ENCODE measurements at places on chromosomes 2 and 18. TPM values are rescaled to one million over a fixed set of nuclear protein-coding genes. Genes with fewer than 3 reads are reported as not detected.

DNA sequence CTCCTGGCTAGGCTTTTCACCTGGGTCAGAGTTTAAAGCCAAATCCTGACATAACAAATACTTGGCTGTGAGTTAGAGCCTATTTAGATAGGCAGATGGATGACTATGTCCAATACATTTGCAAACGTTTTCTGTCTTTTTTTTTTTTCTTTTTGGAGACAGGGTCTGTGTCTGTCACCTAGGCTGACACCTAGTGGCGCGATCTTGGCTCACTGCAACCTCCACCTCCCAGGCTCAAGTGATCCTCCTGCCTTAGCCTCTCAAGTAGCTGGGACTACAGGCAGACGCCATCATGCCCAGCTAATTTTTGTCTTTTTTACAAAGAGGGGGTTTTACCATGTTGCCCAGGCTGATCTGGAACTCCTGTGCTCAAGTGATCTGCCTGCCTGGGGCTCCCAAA, 124.8 kb downstream of the DYM start:
- no peaks in the 10 kb centered on the region for H3K4me1 ChIP-seq
- H3K4me3 ChIP-seq = no peak overlapping the region
- H3K27ac ChIP-seq = no peak overlapping the region
- no peaks in the 10 kb centered on the region for H3K27me3 ChIP-seq
- peaks cover 18% of the 10 kb centered on the region for H3K36me3 ChIP-seq

- H3K27me3 ChIP-seq = no peaks in the 10 kb centered on the region
- peaks cover 15% of the 10 kb centered on the region for H3K4me1 ChIP-seq
- no peak overlapping the region for H3K27ac ChIP-seq
- no peak overlapping the region for H3K4me3 ChIP-seq
- DNase-seq = no peak
Measured at GRCh38 chr2:158493458-158493857, 36.7 kb downstream of the PKP4 start.

AOX1 gene
- total RNA-seq = 0.65 TPM

CCDC74B gene
- 2.5 TPM for total RNA-seq

TBR1 gene
- total RNA-seq = not detected

GRCh38 chr2:196558497-196558896, 81.0 kb upstream of the CCDC150 start:
- no peak for DNase-seq
- no peaks in the 10 kb centered on the region for H3K4me1 ChIP-seq
- no peaks in the 10 kb centered on the region for H3K36me3 ChIP-seq
- no peak overlapping the region for H3K4me3 ChIP-seq
- no peak overlapping the region for H3K27ac ChIP-seq
- peaks cover 15% of the 10 kb centered on the region for H3K27me3 ChIP-seq

GRCh38 chr2:127627740-127628571, 18.0 kb upstream of the GPR17 start:
- H3K27ac ChIP-seq = no peak overlapping the region
- H3K4me1 ChIP-seq = peaks cover 5% of the 10 kb centered on the region
- no peaks in the 10 kb centered on the region for H3K27me3 ChIP-seq
- H3K36me3 ChIP-seq = no peaks in the 10 kb centered on the region
- no peak for DNase-seq

ZSWIM2 gene
- not detected for total RNA-seq

DNA sequence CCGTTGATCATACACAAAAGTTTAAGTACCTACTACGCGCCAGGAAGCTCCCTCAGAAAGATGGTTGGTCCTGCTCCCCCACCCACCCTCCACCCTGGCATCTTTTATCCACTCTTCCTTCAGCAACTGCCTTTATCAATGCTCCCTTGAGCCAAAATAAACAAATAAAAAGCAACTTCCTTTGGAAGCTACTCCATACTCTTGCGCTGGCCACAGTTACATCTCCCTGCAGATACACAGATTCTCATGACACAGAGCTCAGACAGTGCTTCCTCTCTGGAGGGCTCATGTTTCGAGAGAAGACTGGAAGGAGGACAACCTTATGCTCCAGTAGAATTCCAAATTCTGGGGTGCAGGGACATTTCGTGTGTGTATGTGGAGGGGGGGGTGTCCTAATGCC, 3.8 kb upstream of the STEAP3 start:
- no peak for DNase-seq
- H3K27ac ChIP-seq = no peak overlapping the region
- H3K4me3 ChIP-seq = no peak overlapping the region

DNA sequence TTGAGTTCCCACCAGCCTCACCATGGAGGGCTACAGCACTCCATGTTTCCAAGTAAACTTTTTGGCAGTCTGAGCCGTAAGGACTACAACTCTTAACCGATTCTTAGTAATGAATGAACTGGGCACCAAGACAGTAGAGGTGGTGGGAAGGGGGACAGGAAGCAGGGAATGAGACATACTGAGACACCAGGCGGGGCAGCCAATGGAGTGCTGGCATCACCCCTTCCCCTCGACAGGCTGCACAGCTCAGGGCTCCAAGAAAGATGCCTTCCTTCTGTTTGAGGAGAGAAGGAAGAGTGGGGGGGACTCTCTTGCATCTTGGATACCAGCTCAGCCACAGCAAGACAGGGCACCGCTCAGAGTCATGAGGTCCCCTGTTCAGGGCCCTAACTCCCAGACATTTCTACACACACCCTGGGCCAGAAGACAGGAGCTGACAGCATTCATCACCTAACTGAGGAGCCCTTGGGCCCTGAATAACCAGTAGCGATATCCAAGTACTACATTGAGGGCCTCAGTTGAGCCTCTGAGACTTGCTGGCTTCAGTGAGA, 45.2 kb downstream of the USP34 start:
- DNase-seq = peak; percentile 33
- peaks cover 67% of the 10 kb centered on the region for H3K4me1 ChIP-seq
- H3K27ac ChIP-seq = peak overlapping the region; percentile 87
- no peaks in the 10 kb centered on the region for H3K36me3 ChIP-seq
- H3K4me3 ChIP-seq = peak overlapping the region; percentile 15

RUFY4 gene
- total RNA-seq = 1.6 TPM

NOL4 gene
- not detected for total RNA-seq

GRCh38 chr2:151716721-151717120, 17.6 kb downstream of the NEB start:
- H3K4me1 ChIP-seq = no peaks in the 10 kb centered on the region
- no peaks in the 10 kb centered on the region for H3K36me3 ChIP-seq
- no peak for DNase-seq
- H3K4me3 ChIP-seq = no peak overlapping the region

AP1S3 gene
- 8.8 TPM for total RNA-seq

DNA sequence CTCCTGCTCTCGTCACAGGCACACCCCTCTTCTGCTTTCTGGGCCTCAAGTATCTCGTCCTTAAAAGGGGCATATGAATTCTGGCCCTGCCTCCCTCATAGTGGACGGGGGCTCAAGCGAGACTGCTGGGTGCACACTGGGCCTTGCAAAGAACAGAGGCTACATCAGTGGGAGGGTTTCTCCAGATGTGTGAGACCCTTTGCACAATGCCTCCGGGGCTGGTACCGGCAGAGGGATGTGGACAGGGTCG, 25.0 kb downstream of the CRACDL start:
- no peak overlapping the region for H3K4me3 ChIP-seq
- H3K36me3 ChIP-seq = no peaks in the 10 kb centered on the region
- no peak overlapping the region for H3K27ac ChIP-seq
- H3K27me3 ChIP-seq = peaks cover 11% of the 10 kb centered on the region
- H3K4me1 ChIP-seq = peaks cover 15% of the 10 kb centered on the region
- DNase-seq = no peak

PLCD4 gene
- total RNA-seq = 0.18 TPM

DNA sequence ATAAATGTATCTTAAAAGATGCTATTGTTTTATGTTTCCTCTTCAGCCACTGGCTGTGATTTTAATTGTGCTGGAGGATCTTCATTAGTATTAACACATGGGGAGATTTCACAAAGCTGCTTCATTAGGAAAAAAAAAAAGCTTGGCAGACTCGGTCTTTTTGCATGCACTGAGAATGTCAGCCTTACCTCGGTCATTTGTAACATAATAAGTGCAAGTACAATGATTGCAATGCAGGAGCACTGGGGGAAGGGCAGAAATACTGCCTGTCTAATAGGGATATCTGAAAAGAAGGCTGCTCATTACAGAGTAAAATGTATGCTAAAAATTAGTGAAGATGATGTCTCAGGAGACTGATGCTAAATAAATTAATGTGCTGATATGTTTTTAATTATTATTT, 1.3 kb upstream of the BAZ2B start:
- peaks cover 12% of the 10 kb centered on the region for H3K4me1 ChIP-seq
- H3K36me3 ChIP-seq = no peaks in the 10 kb centered on the region
- peaks cover 19% of the 10 kb centered on the region for H3K27me3 ChIP-seq
- no peak overlapping the region for H3K4me3 ChIP-seq

ZNF2 gene
- total RNA-seq = 4.3 TPM

GRCh38 chr2:239512054-239512453, 111.2 kb upstream of the HDAC4 start:
- H3K36me3 ChIP-seq = no peaks in the 10 kb centered on the region
- no peak overlapping the region for H3K27ac ChIP-seq
- no peaks in the 10 kb centered on the region for H3K27me3 ChIP-seq

GRCh38 chr2:213862407-213863076, 548.3 kb upstream of the VWC2L start:
- no peaks in the 10 kb centered on the region for H3K27me3 ChIP-seq
- H3K4me3 ChIP-seq = no peak overlapping the region

DNA sequence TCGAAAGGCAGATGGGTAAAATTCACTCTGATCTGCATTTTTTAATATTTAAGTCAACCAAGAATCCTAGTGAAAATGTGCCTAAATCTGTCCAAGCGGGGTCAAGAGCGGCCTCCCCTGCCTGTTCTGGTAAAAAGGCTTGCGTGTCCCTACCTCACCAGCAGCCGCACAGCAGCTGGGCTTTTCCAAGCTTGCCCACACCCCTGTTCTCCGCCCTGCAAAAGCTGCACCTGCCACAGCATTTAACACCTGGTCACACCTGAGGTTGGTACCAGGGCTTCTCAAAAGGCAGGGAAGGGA, 25.8 kb upstream of the TMEM182 start:
- peak overlapping the region; percentile 96 for H3K4me3 ChIP-seq
- peaks cover 9% of the 10 kb centered on the region for H3K36me3 ChIP-seq
- peak; percentile 47 for DNase-seq
- H3K27me3 ChIP-seq = no peaks in the 10 kb centered on the region

KYNU gene
- not detected for total RNA-seq

EVA1A gene
- total RNA-seq = 0.11 TPM

GRCh38 chr2:30155889-30156658, 9.3 kb downstream of the YPEL5 start:
- H3K4me1 ChIP-seq = peaks cover 52% of the 10 kb centered on the region
- peaks cover 30% of the 10 kb centered on the region for H3K36me3 ChIP-seq
- no peaks in the 10 kb centered on the region for H3K27me3 ChIP-seq
- H3K4me3 ChIP-seq = no peak overlapping the region

DNA sequence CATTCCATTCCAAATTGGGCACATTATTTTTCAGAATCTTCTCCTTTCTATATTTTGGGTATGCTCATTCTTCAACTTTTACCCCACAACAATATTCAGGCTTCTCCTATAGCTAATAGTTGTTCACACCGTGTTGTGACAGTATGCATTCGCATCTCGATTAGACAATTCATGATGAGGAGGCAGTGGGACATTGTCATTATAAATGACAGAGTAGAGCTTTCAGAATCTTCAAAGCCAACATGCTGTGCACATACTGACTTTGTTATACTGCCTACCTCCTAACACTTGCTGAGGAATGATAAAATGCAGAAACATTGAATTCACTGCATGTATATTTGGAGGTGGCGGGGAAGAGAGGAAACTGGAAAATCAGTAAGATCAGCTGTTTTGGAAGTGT, 714.2 kb downstream of the SUCLG1 start:
- no peaks in the 10 kb centered on the region for H3K4me1 ChIP-seq
- H3K36me3 ChIP-seq = no peaks in the 10 kb centered on the region
- no peak overlapping the region for H3K4me3 ChIP-seq
- DNase-seq = no peak
- H3K27ac ChIP-seq = no peak overlapping the region
- H3K27me3 ChIP-seq = no peaks in the 10 kb centered on the region

GRCh38 chr2:182266909-182267308, 159.9 kb downstream of the PDE1A start:
- H3K4me3 ChIP-seq = no peak overlapping the region
- no peaks in the 10 kb centered on the region for H3K27me3 ChIP-seq
- H3K4me1 ChIP-seq = no peaks in the 10 kb centered on the region
- H3K27ac ChIP-seq = no peak overlapping the region
- no peaks in the 10 kb centered on the region for H3K36me3 ChIP-seq

DNA sequence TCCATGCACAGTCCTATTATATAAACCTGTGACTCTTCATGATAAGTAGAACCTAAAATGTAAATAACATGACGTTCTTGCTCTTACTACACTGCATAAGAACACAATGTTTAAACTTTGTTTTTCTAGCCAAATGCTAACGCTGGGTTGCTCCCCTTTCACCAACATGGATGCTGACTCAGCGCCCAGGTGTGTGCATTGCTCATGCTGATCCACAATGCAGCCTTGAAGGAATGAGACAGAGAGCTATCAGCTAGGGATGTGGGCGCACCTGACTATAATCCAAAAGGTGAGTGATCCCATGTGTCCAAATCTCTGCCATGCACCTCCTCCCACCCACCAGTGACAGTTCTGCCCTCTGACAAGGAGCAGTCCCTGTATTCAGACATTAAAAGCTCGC, 235.0 kb downstream of the IRS1 start:
- no peaks in the 10 kb centered on the region for H3K36me3 ChIP-seq
- no peaks in the 10 kb centered on the region for H3K4me1 ChIP-seq
- DNase-seq = no peak
- peaks cover 14% of the 10 kb centered on the region for H3K27me3 ChIP-seq
- H3K27ac ChIP-seq = no peak overlapping the region

- no peak overlapping the region for H3K27ac ChIP-seq
- H3K27me3 ChIP-seq = peaks cover 36% of the 10 kb centered on the region
- peaks cover 18% of the 10 kb centered on the region for H3K4me1 ChIP-seq
- H3K36me3 ChIP-seq = no peaks in the 10 kb centered on the region
Measured at GRCh38 chr2:205869439-205869838, 187.1 kb downstream of the NRP2 start.

ANKRD53 gene
- not detected for total RNA-seq
